ENCODE measurements at places on chromosomes 5 and 9.

- no peak for DNase-seq
Observed at GRCh38 chr5:133406977-133407632, 205.2 kb downstream of the FSTL4 start.

- DNase-seq = peak; percentile 67
Observed at GRCh38 chr5:131109540-131110255, 55.4 kb downstream of the HINT1 start.

DNA sequence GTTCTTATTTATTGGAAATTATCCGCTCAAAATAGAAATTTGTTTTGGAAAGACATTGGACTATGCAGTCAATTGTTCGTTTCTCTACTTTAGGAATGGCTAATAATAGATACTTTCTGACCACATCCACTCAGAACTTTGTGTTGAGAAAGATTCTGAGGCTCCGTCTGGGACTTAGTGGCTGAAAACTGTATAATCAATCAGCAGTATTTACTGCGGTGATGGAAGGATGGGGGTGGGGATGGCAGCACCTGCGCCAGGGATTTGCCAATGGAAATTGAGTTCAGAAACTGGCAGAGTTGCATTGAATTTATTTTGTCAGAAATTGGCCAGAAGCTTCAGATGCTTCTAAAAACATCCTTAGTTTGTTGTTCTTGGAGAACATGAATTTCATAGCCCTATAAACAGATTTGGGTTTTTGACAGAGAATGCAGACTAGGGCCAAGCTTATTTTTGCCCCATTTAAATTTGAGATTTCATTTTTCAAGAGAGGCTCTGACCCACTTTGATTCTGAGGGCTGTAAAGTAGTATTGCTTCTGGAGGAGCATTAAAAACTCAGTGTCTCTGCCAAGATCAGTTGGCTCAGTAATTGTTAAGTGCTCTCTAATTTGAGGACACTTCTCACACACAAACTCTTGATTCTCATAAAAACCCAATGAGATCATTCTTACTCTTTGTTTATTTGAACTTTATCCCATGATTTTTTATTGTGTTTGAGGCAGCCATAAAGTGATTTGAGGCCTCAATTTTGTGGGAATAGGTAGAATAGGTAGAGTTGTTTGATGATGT, 215.1 kb downstream of the CD180 start:
- no peak for DNase-seq

GRCh38 chr9:129201866-129202265, 23.8 kb upstream of the IER5L start:
- no peak for DNase-seq

DNA sequence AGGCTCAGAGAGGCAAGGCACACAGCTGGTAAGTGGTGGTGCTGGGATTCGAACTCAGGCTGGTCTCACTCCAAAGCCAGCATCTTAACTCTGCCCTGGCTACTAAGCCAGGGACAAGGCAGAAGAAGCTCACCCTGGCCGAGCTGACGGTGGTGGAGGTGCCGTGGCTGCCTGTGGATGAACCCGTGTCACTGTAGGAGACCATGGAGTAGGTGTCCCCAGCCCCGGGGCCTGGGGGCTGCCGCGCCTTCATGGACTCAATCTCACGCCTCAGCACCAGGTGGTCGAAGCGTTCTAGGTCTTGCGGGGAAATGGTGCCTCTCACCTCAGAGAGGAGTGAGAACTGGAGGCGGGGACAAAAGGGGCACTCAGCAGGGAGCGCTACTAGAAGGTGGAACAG, 35.4 kb upstream of the AKNA start:
- no peak for DNase-seq

GRCh38 chr5:151958111-151958510, 33.5 kb upstream of the GLRA1 start:
- no peak for DNase-seq

GRCh38 chr9:134696433-134696832, 54.8 kb downstream of the COL5A1 start:
- no peak for DNase-seq

- no peak for DNase-seq
Observed at GRCh38 chr9:80134487-80134886, 562.7 kb downstream of the TLE4 start.

- DNase-seq = no peak
Observed at GRCh38 chr9:76980566-76980965, 38.9 kb upstream of the FOXB2 start.

DNA sequence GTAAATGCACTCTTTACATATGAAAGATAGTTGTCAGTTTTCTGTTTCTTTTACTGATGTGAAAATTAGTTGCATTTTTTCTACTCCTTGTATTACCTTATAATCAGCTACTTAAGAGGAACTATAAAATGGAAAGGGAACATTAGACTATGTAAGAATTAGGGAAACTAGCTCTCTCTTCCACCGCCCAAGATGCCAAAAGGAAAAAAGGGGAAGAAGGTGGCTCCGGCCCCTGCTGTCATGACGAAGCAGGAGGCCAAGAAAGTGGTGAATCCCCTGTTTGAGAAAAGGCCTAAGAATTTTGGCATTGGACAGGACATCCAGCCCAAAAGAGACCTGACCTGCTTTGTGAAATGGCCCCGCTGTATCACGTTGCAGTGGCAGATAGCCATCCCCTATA, 15.2 kb upstream of the HOMER1 start:
- DNase-seq = no peak

DNA sequence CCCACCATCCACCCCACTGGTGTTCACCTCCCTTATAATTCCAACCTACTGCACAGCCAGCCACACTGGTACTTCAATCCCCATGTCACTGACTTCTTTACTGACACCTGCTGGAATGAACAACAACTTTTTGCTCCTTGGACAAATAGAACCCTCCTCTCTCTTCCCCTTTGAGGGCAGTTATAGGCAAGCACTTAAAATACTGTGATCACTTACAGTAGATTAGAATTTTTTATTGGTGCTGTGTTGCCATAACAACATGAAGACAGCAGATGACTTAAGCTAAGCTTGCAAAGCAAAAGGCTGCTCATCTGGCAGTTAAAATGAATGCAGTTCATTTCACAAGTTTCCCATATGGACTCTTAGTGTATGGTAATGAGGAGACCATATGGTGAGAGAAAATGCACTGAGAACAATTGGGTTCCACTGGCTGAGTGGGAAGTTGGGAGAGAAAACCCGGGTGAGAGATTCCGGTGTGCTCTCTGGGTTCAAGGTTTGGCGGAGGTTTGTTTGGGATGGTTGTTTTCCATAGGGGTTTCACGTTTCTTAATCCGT, 374.3 kb downstream of the EBF1 start:
- no peak for DNase-seq

GRCh38 chr9:29209748-29210291, 1636.5 kb upstream of the C9orf72 start:
- DNase-seq = no peak

GRCh38 chr5:181173420-181174342, 26.3 kb downstream of the OR2V2 start:
- DNase-seq = peak; percentile 72

- DNase-seq = peak; percentile 62
Observed at GRCh38 chr5:169545762-169546161, 37.8 kb upstream of the SPDL1 start.

DNA sequence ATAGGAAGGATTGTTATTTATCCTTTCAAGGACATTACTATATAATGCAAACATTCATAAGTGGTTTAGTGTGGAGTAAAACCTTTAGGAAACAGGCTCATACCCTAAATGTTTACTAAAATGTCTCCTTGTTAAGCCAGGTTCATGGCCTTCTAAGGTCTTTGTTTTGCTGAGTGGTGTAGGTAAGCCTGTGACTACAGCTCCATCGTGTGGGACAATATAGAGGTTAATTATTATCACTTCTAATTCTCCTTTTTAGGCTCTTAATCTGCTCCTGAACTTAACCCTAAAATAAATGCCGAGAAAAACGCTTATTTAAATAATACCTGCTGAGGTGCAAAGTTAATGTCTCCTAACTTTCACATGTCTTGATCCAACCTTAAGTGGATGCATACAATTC, 43.8 kb downstream of the SPINK5 start:
- DNase-seq = peak; percentile 49

- no peak for DNase-seq
Observed at GRCh38 chr5:147863454-147864158, 14.9 kb upstream of the SCGB3A2 start.

DNA sequence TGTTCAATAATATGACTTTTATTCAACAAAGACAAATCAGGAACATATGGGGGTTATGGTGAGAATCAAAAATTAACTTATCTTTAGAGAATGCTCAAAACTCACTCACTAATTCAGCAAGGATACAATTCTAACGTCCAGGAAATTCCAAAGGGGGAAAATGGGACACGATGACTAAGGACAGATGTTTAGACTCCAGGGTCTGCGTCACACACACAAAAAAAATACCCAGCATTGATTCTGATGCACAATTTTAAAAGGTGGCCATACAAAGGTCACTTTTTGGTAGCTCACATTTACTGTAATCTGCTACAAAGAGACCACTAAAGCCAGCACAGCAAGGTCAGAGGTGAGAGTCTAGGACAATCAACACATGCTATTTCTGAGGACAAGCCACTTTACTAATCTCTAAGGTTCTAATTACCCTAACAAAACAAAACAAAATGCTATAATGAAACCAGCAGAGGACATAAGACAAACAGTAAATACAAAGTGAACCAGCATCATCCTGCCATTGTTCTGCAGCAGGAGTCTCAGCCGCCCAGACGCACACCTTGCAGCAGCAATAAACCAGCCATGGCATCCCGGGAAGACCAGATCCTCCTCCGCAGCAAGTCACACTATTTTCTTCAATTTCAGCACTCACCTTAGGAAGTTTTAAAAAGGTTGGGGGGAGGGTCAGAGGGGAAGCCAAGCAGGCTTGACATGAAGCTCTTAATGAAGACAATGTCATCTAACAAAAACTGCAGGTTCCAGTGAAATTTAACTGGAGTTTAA, 57.8 kb downstream of the TTC39B start:
- DNase-seq = no peak

GRCh38 chr9:133649194-133649593, 13.0 kb downstream of the DBH start:
- DNase-seq = no peak

DNA sequence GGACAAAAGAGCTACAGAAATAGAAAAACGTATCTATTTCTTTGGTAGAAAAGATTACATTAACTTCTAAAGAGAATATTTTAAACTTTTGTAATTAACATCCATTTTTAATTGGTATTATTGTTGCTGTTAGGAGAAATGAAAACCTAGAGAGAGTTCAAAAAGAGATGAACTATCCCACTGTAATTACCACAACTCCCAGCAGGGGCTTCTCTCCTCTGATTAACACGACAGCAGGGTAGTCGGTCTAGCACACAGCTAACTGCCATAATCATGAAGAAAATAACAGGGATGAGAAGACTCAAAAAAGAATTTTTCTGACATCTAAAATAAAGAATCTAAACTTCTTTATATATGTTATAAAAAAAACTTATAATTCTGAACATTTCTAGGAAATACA, 86.2 kb upstream of the CDH9 start:
- DNase-seq = peak; percentile 44

- peak; percentile 49 for DNase-seq
Observed at GRCh38 chr9:811106-811531, 30.4 kb upstream of the DMRT1 start.

DNA sequence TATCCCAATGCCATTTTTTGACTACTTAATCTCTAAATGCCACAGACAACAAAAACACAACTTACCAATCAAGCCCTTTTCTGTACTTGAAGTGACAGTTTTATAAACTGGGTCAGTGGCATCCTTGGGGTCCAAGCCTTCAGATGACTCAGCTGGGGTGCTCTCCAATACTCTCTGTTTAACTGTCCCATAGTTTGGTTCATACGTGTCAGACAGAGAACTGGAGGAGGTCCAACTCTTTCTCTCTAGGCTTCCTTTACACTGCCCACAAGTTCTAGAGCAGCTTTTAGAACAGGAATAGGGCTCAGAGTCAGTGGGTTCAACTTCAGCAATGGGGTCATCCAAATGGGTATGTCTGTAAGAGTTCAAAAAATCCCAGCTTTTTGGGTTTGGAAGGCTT, 166.9 kb downstream of the CDC42SE2 start:
- DNase-seq = no peak

- no peak for DNase-seq
Observed at GRCh38 chr5:1865486-1865885, 17.2 kb downstream of the IRX4 start.

DNA sequence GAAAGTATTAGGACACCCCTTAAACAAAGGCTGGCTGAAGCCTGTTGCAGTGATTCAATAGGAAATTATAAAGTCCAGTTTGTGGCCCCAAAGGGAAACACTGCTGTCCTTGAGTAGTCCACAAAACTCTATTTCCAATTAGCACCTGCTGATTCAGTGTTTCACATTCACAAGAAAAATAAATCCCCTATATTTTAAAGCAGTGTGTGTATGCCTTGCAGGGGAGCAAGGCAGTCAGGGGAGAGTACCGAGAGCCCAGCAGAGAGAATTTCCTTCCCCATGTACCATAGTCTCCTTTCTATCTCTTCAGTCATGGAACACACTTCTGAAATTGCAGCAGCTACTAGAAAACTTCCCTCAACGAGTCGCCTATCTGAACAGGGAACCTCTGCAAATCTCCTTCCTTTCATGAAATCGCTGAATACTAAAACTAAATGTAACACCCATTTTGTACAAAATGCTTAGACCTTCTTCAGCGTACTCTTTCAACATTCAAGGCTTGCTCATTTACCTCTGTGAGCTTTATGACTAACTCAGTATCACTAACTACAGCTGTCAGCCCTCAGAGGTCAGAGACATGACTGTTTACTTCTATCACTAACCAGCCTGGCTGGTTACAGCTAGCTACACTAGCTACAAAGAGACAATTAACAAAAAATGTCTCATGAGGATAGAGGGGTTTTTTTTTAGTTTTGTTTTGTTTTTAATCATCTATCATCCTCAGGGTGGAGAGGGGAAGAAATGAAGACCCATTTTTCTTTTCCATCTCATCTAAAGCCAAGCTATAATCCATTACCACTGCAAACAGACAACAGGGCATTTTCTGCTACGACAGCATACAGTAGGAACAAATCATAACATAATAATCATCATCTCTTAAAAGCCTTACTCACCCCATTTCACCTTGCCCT, 188.7 kb downstream of the EBF1 start:
- DNase-seq = peak; percentile 16

DNA sequence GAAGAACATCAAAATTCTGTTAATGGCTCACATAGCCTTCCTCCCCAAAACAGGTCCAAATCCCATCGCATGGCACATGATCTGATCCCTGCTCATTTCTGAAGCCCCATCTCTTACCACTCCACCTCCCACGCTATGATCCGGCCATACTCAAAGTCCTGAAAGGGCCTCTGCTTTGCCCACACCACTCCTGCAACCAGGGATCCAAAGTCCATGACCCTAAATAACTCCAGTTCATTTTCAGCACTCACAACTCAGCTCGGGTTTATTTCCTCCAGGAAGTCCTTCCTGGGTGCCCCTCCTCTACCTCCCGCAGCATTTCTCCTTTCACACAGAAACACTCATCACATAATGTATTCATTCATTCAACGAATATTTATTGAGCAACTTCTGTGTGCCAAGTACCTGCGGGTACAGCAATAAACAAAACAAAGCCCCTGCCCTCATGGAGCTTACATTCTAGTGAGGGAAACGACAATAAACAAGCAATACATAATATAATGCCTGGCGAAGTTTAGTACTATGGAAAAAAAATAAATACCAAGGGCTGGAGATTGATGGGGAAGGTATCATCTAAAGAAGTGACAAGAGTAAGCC, 2.7 kb downstream of the TTLL11 start:
- no peak for DNase-seq

GRCh38 chr5:29023541-29023940, 1985.2 kb upstream of the CDH9 start:
- no peak for DNase-seq

- DNase-seq = no peak
Observed at GRCh38 chr9:77810637-77811119, 162.6 kb upstream of the GNA14 start.

Measured in RWPE1 (cell line).